ENCODE measurements at places on chromosomes 11 and 22.

DNA sequence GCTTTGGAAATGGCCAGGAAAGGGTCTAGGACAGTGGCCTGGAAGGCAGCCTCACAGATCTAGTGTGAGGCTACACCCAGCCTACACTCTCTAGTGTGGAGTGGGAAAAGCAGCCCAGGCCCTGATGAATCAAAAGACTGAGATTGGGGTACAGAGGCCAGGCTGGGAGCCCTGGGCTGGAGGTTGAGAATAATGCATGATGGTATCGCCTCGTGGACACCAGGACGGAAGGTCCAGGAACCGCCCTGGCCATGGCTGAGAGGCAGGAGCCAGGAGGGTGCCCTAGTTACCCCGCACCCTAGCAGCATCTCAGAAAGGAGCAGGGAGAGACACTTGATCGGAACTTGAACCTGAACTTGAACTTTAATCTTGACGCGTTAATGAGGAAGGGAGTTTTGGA lies 40.5 kb upstream of the NFAM1 start:
- no peak for DNase-seq

- no peak for DNase-seq
Measured at GRCh38 chr11:30566482-30566881, 19.7 kb downstream of the MPPED2 start.

- DNase-seq: no peak
Measured at GRCh38 chr11:128701086-128701485, 7.2 kb downstream of the FLI1 start.

- no peak for DNase-seq
Measured at GRCh38 chr11:36139767-36140166, 149.5 kb downstream of the COMMD9 start.

DNA sequence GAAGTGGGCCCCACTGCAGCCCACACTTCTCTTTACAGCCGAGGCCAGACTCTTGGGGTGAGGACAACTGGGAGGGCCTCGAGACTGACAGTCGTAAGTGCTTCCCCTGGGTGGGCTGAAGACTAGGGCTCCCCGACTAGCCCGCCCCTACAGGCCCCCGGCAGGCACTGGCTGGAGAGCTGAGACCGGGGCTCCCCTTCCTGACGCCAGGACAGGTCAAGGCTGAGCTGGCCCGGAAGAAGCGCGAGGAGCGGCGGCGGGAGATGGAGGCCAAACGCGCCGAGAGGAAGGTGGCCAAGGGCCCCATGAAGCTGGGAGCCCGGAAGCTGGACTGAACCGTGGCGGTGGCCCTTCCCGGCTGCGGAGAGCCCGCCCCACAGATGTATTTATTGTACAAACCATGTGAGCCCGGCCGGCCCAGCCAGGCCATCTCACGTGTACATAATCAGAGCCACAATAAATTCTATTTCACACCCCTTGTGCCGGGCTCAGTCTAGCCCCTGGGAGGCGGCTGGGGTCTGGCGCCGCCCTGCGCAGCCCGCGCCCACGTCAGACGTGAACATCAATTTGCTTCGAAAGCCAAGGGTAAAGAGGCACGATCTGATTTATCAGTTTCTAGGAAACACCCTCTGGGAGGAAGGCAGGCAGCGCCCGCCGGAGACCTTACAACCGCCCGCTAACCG lies 13.5 kb downstream of the SCYL1 start:
- no peak for DNase-seq

DNA sequence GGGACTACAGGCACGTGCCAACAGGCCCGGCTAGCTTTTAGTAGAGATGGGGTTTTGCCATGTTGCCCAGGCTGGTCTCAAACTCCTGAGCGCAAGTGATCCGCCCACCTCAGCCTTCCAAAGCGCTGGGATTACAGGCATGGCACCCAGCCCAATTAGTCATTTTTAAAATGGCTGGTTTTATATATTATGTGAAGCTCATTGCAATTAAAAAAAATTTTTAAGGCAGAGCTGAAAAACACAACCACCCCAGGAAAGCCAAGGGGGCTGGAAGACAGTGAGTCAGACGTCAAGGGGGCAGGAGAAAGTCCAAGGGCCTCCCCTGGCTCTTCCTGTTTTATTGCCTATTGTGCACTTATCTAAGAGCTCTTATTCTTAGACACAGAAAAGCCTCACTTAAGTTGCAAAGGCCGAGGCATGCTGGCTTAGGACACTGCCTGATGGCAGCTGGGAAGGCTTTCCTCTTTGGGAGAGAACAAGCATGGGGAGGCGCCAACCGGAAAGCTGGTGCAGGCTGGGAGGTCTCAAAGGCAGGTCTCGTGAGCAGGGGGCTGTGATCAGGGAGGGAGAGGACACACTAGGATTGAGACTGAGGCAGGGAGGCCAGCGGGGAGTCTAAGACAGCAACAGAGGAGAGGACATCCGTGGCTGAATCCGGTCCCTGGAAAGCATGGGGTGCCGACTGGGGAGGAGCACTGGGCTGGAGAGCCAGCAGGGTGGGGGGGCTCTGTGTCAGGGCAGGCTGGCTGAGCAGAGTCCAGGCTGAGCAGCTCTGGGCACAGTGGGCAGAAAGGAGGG lies 11.1 kb upstream of the OSM start:
- no peak for DNase-seq

DNA sequence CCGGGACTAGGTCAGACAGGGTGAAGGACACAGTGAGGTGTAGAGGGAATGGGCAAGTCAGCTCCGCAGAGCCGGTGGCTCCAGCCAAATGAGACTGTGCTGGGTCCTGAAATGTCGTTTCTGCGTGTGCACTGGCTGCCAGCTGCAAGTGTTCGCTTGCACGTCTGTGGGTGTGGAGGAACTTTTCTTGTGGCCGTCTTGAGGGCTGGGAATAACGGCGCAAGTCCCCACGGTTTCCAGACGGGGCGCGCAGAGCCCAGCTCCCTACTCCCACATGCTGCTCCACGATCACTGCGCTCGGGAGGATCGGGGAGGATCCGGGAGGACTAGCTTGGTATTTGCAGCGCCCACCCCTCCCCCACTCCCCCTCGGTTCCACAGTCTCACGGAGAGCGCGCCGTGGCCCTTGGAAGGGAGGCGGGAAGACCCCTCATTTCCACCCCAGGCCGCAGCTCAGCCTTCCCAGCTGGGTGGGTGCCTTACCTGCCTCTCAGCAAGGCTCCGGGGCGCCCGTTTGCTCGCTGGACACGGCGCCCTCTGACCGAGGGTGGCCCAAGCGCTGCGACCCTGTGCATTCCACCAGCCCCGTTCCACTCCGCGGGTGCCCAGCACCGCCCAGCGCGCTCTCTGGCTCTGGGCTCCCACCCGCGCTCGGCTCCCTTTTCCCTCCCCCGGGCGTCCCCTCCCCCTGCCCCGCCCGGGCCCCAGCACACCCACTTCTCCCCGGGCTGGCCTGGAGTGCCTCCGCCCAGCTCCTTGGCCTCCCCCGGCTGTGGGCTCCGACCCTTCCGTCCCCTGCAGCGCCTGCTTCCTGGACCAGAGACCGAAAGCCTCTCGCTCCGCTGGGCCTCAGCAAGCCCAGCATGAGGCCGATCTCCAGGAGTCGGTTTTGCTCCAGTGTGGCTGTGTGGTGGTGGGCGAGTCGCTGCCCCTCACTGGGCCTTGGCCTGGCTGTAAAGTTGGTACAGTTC lies at the start of gene KCNE3:
KCNE3 (minus strand) TSS at position 634 of the 970 bp plus-strand sequence. CDS start 9,986 bp downstream, outside the sequence.
- DNase-seq: no peak

Measured in activated CD8-positive, alpha-beta memory T cell treated with anti-CD3 and anti-CD28 coated beads for 4 hours (primary cell).